Right renal cortex interstitium (tissue), 3 donors: ENCODE measurements at places on chromosomes 5 and 9. TPM values are rescaled to one million over a fixed set of nuclear protein-coding genes. Genes with fewer than 3 reads are reported as not detected.

DNA sequence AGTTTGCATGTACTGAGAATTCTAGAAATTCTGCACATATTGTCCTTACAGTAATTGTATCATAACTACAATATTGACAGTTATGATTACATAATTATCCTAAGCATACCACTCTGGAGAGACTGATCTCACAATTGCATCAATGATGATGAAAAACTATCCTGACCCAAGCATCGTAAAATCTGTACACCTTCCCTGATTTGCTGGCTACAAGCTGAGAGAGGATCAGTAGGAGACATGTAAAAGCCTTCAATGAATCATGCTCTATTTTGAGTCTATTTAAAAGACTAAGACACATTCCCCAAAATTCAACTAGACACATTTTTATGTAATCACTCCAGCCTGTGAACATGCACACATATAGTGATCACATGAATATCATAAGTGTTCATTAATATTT lies 1833.8 kb downstream of the EFNA5 start:
- no peak for DNase-seq

Gene HK3
- 0.62 TPM for polyA plus RNA-seq

Gene IL5
- polyA plus RNA-seq: not detected

Gene PCDHAC2
- polyA plus RNA-seq: 0.61 TPM

DNA sequence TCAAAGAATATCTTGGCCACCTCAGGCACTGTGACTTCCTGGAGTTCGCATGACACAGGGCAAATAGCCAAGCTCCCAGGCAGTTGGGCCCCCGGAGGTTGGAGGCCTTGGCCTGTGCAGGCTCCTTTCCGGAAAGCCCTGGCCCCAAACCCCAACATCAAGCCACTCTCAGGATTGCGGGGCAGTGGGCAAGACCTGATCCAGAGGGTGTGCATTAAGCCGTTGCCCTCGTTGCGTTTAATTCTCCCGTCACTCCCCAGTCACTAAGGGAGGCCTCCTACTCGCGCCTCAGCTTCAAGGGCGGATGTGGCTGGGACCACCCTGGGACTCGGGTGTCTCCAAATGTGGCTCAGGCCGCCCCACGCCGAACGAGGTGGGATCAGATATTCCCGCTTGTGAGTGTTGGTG lies 60.1 kb downstream of the TMEM174 start:
- no peak for DNase-seq

DNA sequence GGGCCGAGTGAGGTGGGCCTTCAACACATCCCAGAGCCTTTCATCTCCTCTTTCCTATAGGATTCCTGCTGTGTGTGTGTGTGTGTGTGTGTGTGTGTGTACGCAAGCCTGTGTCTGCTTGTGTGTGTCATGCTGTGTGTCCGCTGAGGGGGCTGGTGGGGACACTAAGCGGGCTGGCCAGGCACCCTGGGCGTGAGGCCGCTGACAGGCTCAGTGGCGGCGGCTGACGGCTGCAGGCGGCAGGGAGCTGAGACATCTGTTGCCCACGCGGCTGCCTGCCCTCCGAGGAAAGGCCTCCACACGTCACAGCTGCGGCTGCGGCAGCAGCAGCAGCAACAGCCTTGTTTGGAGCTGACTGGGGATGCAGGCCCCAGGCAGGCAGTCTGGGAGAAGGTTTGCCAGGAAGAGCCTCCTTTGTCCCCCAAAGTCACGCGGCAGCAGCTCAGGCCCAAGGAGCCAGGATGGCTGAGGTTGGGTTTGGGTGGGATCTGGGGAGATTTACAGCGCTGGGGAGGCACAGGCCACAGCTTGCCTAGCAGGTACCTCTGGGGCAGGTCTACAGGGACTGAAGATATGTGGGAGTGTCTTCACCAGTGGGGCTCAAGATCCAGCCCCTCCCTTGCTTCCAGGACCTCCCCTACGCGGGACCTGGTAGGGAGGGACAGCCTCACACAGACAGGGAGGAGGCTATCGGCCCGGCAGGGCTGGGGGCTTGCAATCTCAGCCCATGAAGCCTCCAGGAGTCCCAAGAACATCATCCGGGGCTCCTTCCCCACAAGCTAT lies 1.8 kb downstream of the PDLIM4 start:
- no peak for DNase-seq

DNA sequence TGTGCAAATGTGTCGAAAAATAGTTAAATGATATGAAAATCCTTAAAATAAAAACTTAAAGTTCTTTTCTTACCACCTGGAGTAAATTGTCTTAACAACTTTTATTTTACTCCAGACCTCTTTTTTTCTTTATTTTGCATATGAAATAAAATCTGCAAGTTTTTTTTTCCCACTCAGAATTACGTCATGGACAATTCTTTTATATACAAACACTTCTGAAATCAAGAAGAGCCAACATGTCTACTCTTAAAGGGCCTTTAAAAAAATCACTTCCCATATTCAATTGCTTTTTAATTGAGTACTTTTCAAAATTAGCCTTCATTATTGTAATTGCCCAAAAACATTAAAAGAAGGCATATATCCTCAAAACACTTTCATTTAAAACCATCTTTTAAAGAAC lies 37.7 kb upstream of the ZFAND5 start:
- no peak for DNase-seq

DNA sequence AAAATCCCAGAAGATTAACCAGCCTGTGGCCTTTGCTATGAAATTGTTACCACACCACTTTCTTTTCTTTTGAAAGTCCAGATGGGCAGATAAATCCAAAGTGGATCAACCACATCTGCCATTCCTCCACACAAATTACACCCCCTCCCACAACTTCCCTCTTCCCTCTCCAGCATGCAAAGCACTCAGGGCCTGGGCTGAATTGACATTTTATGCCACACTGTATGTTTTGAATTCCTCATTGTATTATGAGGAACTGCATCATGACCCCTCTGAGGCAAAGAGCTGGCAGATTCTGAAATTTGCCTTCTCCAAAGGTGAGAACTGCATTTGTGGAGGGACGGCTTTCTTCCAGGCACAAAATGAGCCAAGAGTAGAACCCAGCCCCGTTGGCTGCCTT lies 589.2 kb upstream of the KLF4 start:
- no peak for DNase-seq

Gene CER1
- 0.71 TPM for polyA plus RNA-seq

GRCh38 chr9:4497855-4498254 lies 7.6 kb downstream of the SLC1A1 start:
- no peak for DNase-seq

Gene CD14
- 5.6 TPM for polyA plus RNA-seq

- no peak for DNase-seq
These were observed 134.8 kb upstream of the MSX2 start for GRCh38 chr5:174589599-174589998.

Gene FGF10
- 11.3 TPM for polyA plus RNA-seq

GRCh38 chr5:60679816-60680215 lies 20.1 kb downstream of the DEPDC1B start:
- no peak for DNase-seq

Gene TNIP1
- polyA plus RNA-seq: 63.4 TPM

DNA sequence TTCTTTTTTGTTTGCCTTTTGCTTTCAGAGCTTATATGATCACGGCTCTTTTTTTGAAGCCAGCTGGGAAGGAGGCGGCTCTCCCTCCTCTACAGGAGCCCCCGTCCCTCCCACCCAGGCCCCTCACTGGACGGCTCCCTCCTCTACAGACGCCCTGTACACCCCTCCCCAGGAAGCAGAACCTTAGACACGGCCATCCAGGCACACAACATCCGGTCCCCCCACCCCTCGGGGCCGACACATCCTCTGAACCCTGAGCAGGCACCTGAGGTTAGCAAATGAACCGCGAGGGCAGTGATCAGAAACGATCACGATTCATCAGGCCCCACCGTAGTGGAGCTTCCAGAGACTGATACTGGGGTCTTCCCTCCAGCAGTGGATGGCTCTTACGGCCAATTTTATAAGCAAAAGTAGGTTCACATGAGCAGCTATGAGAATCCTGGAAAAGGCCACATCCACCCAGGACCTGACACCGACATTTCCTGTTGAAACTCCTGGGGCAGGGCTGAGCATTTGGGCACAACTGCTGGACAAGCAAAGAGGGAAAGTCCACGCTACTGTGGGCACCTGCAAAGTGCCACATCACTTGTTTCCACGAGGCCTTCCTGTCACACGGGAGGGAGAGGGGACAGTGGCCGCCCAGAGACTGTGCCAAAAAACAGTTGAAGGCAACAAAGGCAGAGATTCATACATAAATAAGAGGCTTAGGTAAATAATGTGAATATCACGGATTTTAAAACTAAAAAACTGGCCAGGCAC lies 78.9 kb downstream of the SEMA4D start:
- no peak for DNase-seq

DNA sequence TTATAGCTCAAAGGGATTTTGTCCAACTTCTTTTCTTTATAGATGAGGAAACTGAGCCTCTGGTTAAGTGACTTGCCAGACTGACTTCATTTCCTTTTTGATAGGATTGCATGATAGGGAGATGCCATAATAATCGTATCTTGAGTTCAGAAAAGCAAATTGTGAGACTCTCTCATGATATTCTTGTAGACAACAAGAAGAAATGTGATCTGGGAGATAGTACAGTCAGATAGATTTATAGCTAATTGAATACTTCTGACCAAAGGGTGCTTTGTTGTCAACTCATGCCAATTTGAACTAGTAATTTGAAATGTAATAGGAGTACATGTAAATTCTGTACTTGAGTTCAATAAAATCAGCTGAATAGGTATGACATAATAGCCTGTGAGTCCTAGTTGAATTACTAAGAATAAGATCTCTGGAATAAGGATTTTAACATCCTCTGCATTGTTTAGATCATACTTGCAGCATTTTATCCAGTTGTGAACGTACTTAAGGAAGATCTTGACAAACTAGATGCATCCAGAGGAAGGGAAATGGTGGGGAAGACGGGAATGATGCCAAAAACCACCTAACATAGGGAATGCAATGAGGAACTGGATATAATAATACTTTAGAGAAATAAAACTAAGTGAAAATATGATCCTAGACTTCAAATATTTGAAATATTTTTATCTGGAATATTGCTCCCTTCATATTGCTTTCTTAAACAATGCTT lies 25.5 kb downstream of the CWC27 start:
- DNase-seq: no peak

DNA sequence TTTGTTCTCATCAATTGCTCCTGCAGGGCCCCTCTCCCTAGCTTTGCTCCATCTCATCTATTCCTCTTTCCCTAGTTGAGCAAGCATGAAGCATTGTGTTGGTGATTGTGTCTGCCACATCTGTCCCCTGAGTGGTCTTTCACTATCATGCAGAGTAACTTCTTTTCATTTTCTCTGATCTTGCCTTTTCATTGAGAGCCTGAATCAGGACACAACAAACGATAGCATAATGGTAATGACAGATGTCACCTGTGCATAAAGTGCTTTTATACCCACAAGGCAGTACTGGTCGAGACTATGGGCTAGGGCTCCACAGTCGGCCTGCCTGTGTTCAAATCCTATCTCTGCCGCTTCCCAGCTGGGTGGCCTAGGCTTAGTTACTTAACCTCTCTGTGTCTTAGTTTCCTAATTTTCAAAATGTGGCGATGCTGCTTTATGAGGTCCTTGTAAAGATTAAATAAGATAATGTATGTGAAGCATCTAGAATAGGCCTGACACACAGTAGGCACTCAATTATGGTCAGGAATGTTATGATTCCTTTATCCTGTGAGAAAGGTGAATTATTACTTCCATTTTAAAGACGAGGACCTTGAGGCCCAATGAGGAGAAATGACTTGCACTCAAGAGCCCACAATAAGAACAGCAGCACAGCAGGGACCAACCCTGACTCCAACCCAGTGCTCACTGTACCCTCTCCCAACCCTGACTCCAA lies 137.1 kb upstream of the ZNF618 start:
- no peak for DNase-seq

DNA sequence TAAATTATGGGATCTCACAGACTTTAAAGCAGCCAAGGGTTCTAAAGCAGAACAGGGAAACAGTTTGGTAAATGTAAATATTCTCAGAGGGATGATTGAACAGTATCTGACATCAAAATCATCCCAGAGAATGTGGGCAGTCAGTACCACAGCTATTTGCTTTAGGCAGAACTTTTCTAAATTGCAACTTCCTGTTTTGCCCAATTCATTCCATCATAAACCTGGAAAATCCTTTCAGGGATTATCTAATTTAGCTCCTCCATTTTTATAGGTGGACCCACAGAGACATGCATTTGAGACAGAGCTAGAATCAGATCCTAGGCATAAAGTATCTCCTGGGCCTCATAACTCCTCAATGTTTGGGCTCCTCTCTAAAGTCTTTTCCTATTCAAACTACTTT lies 12.4 kb downstream of the NR6A1 start:
- no peak for DNase-seq

- DNase-seq: no peak
These were observed at the start of gene RAPGEF1 for GRCh38 chr9:131739959-131740648. Gene RAPGEF1 (minus strand): TSS chr9:131740076. CDS start chr9:131739830, 246 bp downstream.

DNA sequence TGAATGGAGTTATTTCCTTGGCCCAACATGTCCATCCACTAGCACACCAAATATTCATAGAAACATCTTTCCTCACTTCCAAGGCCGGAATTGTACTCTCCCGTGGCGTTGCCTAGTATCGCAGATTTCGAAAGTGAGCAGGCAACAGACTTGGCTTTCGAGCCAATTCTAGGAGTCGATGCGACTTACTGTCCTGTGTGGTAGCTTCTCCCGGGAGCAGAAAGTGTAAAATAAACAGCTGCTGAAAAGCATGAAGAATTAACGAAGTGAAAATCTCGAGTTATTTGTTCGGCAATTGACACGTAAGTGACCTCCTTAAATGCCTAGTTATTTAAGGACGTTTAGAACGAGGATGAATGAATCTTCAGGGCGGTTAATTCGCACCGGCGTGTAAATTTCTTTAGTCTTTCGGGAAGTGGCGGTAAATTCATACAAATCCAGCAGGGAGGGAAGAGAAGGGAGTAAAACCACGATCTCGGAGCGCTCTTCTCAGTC lies 449 bp upstream of the PCSK5 start:
- DNase-seq: no peak

DNA sequence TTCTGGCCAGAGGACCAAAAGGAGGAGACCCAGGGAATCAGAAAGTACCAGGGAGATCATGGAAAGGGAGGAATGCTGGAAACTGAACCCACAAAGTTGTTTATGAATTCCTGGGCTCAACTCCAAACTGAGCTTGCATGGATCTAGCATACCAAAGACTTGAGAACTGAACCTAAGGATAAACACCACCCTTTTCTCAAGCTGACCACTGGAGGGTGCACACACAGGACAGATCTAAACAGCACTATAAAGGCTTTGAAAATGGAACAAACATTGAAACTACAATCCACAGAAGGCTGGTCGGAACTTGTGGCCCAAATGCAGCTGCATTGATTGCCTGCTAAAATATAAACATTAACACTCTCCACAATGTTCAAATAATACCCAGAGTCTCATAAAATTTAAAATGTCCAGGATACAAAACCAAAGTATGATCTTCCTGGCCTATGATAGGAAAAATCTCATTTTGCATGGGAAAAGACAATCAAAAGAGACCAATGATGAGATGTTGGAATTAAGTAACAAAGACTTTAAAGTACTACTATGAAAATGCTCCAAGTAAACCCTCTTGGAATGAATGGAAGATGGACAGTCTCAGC lies 15.6 kb upstream of the IRF1 start:
- DNase-seq: no peak
